H9 (cell line): ENCODE measurements at places on chromosomes 6 and 20.

GRCh38 chr20:40294747-40295146 lies 394.3 kb downstream of the MAFB start:
- DNase-seq, result no peak

GRCh38 chr6:107122748-107123147 lies 7.4 kb upstream of the BEND3 start:
- DNase-seq, result no peak

DNA sequence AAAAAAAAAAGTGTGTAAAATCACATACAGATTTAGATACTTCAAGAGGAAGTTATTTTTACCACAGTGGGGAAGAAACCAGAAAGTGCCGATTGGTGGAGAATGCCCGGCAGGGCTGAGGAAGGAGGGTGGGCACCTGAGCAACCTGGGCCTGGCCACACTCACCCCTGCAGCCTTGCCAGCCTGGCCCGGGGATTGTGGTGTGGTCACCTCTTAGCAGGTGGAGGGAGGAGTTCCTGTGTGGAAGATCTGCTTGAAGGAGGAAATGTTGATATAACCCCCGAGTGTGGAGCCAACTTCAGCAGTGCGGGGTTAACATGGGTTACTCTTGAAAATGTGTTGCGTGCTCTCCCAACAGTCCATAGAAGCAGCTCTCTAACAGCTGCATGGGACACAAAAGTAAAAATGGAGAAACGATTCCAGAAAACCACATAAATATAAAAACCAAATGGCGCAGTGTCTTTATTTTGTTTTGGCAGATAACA lies 14.7 kb downstream of the UST start:
- no peak for DNase-seq

- peak; percentile 77 for DNase-seq
Measured at GRCh38 chr20:48656661-48657211, 171.1 kb downstream of the PREX1 start.

GRCh38 chr20:39602649-39603048 lies 640.5 kb downstream of the DHX35 start:
- DNase-seq, result no peak

GRCh38 chr6:117919775-117920729 lies 13.0 kb downstream of the SLC35F1 start:
- DNase-seq, result peak; percentile 76

DNA sequence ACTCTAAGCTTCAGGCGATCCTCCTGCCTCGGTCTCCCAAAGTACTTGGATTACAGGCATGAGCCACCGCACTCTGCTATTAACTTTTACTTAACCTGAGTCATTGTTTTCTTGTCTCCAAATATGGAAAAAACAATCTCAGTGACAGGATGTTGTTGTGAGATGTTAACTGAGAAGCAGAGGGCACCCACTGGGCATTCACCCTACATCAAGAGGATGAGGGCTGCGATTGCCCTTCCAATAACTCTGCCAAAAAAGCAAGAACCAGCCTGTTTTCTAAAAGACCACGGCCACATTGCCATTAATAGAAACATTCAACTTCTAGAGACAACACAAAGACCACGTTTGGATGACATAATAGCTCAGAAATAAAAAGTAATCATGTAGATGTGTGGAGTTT lies 107.6 kb upstream of the SGK1 start:
- no peak for DNase-seq

- DNase-seq, result no peak
Measured at GRCh38 chr6:431986-432385, 40.4 kb downstream of the IRF4 start.
